ENCODE measurements at places on chromosomes 6 and 20.

GRCh38 chr20:63833776-63834490, 2.9 kb upstream of the ZBTB46 start:
- no peak for DNase-seq

DNA sequence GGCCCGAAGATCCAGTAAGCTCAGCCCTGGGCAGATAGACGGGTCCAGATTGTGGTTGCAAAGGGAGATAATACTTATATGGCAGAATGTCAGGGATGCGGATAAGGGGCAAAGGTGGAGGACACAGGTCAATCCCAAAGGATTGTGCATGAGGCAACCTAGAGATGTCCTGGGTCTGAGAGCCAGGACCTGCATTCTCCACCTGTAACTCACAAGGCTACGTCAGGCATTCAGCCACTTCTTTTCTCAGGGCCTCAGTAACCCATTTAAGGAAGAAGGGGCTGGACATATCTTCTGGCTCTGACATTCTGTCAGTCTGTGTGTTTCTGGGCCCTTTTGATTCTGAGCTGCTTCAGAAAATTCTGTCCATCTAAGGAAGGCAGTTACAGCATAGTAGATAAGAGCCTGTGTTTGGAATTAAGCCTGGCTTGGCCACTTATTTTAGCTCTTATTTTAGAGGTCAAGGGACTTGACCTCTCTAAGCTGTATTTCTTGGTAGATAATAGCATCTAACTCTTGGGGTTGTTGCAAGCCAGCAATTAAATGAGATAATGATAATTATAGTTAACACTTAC, 40.2 kb downstream of the CNBD2 start:
- DNase-seq = no peak

DNA sequence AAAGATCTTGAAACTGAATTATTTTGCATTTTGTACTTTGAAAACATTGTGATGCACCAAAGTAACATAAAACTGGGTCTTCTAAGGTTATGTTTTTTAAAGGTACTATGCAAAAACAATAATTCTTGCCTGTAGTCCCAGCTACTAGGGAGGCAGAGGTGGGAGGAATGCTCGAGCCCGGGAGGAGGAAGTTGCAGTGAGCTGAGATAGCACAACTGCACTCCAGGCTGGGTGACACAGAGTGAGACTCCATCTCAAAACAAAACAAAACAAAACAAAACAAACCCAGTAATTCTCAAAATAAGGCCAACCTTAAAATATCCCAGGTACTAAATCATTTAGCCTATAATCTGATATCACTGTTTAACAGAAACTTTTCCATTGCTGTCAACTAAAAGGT, 269.6 kb downstream of the KHDC1L start:
- DNase-seq = no peak

GRCh38 chr20:13995086-13995665, at the start of gene MACROD2:
Gene MACROD2 (plus strand): TSS chr20:13995516.
- peak; percentile 5 for DNase-seq

DNA sequence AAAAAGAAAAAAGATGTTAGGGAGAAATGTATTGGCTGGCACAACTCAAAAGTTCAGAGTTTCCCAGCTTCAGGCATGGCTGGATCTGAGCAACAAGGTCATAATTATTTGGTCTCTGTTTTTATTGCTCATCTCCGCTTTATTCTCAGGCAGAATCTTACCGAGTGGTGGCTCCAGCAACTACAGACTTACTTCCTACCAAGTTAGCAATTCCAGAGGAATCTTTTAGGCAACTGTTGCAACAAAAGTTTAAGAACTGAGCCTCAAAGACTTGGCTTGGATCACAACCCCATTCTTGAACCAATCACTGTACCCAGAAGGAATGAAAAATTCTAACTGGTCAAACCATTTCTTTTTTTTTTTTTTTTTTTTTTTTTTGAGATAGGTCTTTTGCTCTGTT, 35.5 kb upstream of the NCOA3 start:
- DNase-seq = no peak

GRCh38 chr6:35128496-35128895, 12.6 kb downstream of the TCP11 start:
- no peak for DNase-seq

All from stimulated activated CD4-positive, alpha-beta T cell treated with anti-CD3 and anti-CD28 coated beads, Interleukin-12 subunit alpha, Interleukin-12 subunit beta, amount 100 ng/mL, for 24 hours (primary cell).